ENCODE measurements at places on chromosomes 13 and 19.

- DNase-seq, result no peak
These were observed 22.1 kb upstream of the GGACT start for GRCh38 chr13:100610391-100611347.

GRCh38 chr19:5036698-5037563 is 68.0 kb downstream of the KDM4B start:
- DNase-seq, result no peak

- DNase-seq, result no peak
These were observed 1089.3 kb downstream of the EFNB2 start for GRCh38 chr13:105446197-105446596.

- DNase-seq, result peak; percentile 83
These were observed 15.5 kb downstream of the MAST3 start for GRCh38 chr19:18112989-18113478.

GRCh38 chr19:35212241-35212640 is 16.3 kb downstream of the FAM187B start:
- DNase-seq, result no peak

All from DND-41 (cell line).